Ammon's horn (tissue), 1 donor: ENCODE measurements at places on chromosomes 4 and X.

GRCh38 chr4:62288808-62289541, 1088.8 kb downstream of the ADGRL3 start:
- DNase-seq = peak; percentile 18

GRCh38 chr4:153728151-153728550, 31.7 kb downstream of the RNF175 start:
- no peak for DNase-seq

DNA sequence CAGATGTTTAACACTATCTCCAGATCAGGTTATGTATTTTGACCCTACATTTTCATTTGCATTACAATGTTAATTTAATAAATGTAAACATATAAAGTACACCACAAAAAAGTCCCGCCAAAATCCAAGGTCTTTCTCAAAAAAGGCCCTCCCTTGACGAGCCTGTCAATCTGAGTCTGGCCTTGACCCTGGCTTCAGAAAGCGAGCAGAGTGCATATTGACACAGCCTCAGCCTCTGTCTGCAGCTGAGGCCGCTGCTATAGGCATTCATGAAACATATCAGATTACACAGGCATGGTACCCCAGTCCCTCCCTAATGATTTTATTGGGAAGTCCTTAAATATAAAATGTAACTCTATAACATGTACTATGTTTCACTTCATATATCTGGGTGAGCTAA, 6.2 kb downstream of the MBNL3 start:
- no peak for DNase-seq

DNA sequence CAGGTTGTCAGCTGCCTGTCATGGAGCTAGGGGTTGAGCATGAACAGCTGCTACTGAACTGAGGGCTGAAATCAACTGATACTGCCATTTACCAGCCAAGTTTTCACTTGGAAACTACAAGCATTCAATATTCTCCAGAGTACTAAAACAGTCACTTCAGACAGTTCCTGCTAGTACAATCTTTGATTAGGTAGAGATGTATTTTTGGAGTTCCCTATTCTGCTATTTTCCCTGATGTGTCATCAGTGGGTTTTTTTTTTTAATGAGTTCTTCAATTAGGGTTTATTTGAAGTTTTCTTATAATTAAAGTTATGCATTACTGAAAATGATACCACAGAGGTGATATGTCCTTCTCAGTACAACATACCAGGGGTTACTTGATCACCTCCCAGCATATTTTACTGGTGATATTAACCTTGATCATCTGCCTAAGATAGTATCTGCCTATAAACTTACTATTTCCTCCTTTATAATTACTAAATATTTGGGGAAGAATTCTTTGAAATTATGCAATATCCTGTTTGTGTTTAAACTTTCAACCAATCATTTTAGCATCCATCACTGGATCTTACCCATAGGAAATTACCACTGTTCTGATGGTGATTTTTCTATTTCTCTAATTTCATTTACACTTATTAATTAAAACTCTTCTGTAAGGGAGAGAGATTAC, 13.6 kb downstream of the PDCL2 start:
- no peak for DNase-seq

GRCh38 chrX:138020941-138021340, 455.0 kb downstream of the ZIC3 start:
- DNase-seq = no peak

DNA sequence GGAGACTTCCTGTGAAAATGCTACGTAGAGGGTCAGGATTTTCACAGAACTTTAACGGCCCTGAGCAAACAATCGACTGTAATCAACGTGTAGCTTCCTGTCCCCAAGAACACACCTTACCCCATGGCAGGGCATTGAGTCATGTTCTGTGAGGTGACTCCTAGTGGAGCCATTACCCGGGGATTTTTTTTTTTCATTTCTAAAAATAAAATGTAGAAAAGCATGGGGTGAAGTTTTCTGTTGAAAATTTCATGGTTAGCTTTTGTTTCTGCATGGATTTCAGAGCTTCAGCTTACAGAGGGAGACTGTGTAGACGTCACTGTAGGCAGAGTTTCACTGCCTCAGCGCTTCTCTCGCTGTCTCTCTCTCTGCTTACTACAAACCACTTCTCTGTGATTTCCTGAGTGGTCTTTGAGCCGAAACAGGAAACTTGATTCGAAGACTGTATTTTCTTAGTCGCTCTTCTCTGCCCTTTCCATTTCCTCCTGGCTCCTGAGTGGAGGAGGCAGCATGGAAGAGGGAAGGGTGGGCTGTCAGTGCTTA, 111.7 kb downstream of the NFKB1 start:
- no peak for DNase-seq

- DNase-seq = peak; percentile 33
Observed at GRCh38 chr4:23934915-23935314, 45.1 kb upstream of the PPARGC1A start.

DNA sequence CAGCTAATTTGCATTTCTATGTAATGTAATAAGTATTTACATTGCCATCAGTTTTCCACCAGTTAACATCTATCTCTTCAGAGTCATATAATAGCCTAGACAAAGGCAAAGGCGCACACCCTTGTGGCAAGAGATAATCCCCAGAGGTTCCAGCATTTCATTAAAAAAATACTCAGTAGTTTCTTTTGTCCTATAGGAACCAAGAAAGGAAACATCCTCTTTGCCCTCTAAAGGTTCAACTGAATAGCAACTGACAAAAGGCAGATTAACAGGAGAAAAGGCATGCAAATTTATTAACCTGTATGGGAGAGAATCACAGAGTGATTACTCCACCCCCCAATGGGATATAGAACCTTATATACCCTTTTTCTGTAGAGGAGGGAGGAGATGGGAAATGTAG, 48.4 kb downstream of the MAGEB17 start:
- DNase-seq = no peak
